ENCODE measurements at places on chromosomes 12 and 14.

- DNase-seq = no peak
Measured at GRCh38 chr14:96098999-96099335, 59.8 kb downstream of the C14orf132 start.

- no peak for DNase-seq
Measured at GRCh38 chr12:87728931-87729593, 300.1 kb downstream of the C12orf50 start.

- DNase-seq = no peak
Measured at GRCh38 chr14:53925201-53925766, 31.3 kb downstream of the BMP4 start.

DNA sequence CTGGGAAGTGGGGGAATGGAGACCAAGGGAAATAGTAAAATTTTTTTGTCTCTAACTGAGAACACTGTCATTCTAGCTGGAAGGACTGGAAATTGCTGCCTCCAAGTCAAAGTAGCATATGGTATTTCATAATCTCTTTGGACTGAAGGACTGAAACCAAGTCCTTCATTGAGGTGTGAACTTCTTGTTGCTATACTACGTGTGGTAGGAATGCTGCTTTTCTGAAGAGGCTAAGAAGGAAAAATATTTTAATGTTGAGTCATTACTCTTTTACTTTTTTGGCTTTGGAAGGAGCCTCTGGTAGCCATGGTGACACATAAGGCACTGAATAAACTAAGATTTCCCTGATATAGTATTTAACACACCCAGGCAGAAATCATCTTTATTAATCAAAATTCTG lies 465.4 kb downstream of the NPAS3 start:
- no peak for DNase-seq

DNA sequence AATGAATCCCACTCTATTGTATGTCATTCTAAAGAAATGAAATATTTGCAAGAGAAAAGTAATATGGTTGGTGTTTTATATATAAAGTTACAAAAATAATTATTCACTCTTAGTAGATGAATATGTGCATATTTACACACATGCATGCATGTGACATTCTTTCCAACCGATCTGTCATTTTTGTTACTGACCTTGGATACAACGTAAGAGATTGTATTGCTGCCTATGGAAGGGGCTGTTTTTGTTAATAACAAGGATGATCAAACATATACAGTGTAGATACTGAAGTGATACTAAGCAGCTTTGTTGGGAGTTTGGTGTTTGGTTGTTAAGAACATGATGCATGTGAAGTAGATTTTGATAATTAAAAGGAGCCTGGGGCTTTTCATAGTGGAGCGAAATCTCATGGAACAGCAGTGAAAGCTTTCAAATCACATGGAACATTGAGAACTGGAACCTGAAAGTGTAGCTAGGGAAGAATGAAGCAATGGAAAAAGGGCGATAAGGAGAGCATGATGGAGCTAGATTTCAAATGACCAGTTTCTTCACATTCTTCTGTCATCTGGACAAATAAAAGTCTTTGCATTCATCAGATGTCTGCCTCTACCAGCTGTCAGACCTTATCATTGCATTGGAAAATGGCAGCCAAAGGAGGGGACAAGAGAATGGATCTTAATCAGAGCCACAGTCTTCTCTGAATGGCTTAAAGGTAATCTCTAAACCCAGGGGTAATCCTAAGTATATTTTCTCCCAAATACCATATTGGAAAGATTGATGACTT lies 10.0 kb downstream of the BORCS5 start:
- no peak for DNase-seq

DNA sequence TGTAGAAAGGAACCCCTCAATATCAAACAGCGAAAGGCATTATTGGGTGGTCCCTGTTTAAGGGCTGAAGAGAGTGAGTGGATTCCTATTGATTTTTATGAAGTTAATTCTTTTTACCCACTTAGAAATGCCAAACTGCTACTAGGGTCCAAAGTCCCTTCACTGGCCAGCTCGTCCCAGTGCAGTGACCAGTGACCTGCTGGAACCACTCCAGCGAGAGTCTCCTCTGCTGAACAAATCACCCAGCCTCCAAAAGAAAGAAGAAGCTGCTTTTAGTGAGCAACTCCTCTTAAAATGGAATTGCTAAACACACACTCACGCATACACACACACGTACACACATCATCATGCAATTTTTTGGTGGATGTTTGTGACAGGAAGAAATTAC lies 198.2 kb upstream of the PLEKHG7 start:
- no peak for DNase-seq

DNA sequence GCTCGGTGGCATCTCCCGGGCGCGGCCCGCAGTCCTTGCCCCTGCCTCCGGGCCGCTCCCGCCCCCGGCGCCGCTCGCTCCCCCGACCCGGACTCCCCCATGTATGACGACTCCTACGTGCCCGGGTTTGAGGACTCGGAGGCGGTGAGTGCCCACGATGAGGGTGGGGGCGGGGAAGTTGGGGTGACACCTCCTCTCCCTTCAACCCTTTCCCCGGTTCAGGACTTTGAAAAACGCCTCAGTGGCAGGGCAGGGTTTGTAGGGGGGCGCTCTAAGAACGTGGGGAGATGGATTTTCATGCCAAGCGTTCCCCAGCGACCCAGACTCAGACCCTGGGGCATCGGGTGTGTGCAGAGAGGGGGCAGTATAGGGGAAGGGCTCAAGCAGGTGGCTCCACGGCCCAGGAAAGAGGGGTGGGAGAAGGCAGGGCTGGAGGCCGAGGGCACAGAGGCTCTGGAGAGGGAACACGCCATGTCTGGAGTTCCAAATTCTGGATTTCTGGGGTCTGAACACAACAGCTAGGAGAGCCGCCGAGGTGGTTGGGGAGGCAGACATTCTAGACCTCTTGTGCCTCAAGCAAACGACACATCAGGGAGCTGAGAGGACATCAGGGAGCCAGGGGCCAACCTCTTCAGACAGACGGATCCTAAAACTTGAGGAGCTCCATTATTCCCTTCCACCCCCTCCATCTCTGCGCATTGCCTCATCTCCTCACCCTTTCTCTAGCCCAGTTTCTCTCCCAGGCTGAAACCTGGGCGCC lies 715 bp downstream of the CACNB3 start:
- no peak for DNase-seq

DNA sequence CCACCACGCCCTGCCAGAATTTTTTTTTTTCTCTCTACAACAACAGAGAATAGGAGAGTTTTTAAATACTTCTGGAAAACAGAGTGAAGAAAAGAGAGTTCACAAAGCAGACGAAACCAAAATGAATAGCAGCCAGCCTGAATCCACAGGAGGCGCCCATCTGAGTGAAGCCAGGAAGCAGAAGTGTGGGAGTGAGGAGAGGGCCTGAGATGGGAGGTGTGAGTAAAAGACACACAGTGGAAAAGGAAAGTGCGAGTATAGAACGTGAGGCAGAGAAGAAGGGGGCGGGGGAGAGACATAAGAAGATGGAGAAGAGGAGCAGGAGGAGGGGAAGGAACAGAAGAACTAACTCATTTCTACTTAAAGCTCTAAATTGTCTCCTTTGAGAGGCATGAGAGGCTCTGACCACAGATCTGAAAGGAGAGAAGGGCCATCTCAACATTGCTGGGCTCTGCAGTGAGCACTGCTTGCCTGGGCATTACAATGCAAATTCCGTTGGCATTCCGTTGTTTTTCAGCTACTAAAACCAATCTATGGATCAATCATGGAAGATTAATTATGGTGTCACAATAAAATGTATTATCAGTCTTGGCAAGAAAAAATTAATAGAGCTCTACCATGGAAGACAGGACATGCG lies 140.1 kb upstream of the CPSF6 start:
- no peak for DNase-seq

GRCh38 chr12:117114784-117115183 lies 15.6 kb upstream of the TESC start:
- DNase-seq = no peak

GRCh38 chr14:97013878-97014277 lies 216.7 kb downstream of the VRK1 start:
- no peak for DNase-seq

DNA sequence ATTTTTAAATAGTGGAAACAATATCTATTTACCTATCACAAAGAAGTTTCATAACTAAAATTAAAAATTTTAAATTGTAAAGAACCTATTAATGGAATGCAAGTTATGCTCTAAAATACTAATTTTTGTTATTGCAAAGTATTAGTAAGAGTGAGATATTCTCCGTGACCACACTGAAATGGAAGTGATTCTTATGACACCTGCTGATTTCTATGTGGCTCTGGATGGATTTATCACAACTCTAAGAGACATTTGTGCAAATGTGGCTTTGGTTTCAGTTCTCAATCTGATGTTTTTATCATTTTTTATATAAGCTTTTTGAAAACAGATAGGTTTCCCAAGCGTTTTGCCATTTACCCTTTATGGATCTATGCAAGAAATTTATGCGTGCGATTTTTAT lies 497.8 kb downstream of the NAV3 start:
- DNase-seq = no peak

DNA sequence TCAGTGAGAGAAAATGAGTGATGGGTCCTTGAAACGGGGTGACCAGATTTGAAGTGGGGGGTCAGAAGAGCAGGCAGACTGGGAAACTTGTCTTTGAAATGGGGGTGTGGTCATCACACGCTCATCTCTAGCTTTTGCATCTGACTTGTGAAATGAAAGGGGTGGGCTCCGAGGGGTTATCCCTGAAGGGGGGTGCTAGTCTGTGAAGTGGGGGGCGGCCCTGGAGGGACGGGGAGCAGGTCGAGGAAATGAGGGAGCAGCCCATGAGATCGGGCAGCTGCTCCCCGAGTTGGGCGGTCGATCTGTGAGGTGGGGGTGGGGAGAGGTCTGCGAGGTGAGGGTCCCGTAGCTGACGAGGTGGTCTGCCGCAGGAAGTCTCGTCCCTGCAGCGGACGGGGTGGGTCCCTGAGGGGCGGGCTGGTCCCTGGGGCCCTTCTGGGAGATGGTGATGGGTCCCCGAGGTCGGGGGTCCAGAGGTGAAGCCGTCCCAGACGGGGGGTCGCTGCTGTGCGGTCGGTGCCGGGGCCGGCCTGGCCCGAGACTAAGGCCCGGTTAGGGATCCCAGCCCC lies 542 bp downstream of the PXN start:
- DNase-seq = no peak

GRCh38 chr12:131355361-131356245 lies 355.3 kb upstream of the SFSWAP start:
- no peak for DNase-seq

DNA sequence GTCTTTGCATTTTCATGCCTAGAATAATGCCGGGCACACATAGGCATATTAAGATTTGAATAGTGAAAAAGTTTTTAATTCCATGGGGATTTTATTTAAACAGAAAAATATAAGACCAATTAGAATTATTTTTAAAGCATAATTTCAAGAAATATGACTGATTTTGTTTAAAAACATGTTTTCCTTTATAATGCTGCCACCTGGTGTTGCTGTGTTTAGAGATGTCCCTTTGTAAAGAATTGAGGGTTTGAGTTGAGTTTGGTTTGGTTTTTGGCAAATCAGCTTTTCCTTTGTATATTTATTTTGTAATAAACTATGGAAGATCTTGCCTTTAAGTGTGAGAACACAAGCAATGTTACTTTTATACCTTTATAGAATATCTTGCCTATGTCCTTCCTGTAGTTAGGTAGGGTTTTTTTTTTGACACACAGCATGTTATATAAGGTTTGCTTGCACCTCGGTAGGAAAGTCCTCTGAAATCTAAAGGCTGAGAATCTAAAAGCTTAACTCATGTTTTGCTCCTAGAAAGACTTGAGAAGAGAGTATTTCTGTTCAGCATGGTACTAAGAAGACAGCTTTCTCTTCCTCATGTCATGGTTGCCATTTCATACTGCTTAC lies 31.4 kb upstream of the SNAPC1 start:
- no peak for DNase-seq

GRCh38 chr14:69263364-69263763 lies 3.4 kb downstream of the GALNT16 start:
- no peak for DNase-seq

DNA sequence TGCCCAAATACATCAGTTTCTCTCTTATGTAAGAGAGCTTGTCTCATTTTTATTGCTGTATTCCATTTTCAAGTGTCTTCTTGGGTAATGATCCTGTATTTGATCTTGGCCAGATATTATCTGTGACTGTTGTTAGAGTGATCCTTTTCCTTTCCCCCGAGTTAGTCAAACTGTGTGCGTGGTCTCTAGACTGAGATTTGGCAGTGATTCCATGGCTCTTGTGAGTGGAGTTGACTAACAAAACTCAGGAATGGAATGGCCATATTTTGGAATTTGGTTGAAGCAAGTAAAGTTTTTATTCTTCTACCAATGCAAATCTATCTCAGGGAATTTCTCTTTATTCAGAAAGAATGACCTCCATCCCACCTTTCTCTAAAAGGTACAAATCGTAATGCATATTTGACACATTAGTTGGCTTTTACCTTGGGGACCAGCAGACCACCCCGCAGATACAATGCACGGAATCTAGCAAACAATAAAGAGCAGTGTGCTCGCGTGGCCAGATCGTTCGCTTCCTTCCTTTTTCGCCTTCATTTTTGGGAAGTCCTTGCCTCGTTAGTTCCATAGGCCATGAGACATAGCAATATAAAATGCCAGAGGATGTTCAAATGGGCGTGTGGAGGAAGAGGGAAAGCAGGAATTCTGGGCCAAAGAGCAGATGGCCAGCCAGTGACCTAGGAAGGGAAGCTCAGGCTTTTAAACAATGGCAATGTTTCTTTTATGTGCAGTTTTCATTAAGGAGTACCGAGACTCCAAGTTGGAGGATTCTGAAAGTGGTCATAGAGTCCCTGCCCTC lies 24.4 kb downstream of the ETV6 start:
- DNase-seq = no peak

- no peak for DNase-seq
Measured at GRCh38 chr12:11622876-11623281, 26.6 kb upstream of the ETV6 start.

- no peak for DNase-seq
Measured at GRCh38 chr14:64974563-64974962, 2.4 kb upstream of the RAB15 start.

DNA sequence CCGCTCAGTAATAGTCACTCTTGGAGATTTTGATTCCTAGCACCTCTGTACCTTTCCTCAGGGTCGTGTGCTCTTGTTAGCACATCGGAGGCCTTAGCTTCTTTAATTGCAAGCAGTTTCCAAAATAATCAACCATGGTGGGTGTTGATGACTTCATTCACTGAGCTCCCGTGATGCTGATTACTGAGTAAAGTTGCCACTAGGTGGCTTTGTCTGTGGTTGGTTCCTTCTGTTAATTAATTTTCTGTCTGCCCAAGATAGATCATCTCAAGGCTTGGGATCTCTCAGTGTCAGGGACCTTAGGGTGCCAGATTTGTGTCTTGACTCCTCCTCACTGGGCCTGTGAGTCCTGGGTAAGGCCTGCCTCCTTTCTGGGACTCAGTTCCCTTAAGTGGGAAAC lies 54.3 kb downstream of the PTPN11 start:
- DNase-seq = no peak

- no peak for DNase-seq
Measured at GRCh38 chr14:64266239-64266638, 27.9 kb downstream of the ESR2 start.

DNA sequence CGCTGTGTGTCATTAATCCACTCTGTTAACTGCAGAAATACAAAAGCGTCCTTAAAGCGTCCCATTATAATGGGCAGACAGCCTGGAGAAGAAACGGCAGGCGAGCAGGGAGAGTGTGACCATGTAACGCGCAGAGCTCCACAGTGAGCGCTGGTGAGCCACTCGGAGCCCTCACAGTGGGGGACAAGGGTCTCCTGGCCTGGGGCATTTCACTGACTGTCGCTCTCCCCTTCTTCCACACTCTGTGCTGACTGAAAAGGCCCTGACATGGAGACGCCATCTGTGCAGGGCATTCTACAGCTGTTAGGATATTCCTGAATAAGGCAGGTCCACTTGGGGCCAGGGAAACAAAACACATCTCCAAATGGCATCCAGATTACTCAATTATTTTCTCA lies 24.2 kb downstream of the CCDC92 start:
- no peak for DNase-seq

- no peak for DNase-seq
Measured at GRCh38 chr12:109671502-109671901, 42.1 kb upstream of the FAM222A start.

Measured in stimulated activated CD4-positive, alpha-beta T cell treated with anti-CD3 and anti-CD28 coated beads, Interleukin-1b, Interleukin-23, amount 100 ng/mL, for 48 hours (primary cell).